Cardiac muscle cell (in vitro differentiated cells and primary cell): ENCODE measurements at places on chromosomes 3 and 15. TPM values are rescaled to one million over a fixed set of nuclear protein-coding genes. Genes with fewer than 3 reads are reported as not detected.

The ACAP2 gene
- polyA plus RNA-seq = 36.2 and 44.3 TPM in 2 replicates

GRCh38 chr15:45827275-45827674, 192.4 kb downstream of the SQOR start:
- peak; percentile 0 for DNase-seq

The C15orf62 gene
- polyA plus RNA-seq = 1.5 and 2.8 TPM in 2 replicates

The CCDC191 gene
- polyA plus RNA-seq = 5.3 and 9.0 TPM in 2 replicates

The ITIH4 gene
- 1.7 and 2.0 TPM in 2 replicates for polyA plus RNA-seq

DNA sequence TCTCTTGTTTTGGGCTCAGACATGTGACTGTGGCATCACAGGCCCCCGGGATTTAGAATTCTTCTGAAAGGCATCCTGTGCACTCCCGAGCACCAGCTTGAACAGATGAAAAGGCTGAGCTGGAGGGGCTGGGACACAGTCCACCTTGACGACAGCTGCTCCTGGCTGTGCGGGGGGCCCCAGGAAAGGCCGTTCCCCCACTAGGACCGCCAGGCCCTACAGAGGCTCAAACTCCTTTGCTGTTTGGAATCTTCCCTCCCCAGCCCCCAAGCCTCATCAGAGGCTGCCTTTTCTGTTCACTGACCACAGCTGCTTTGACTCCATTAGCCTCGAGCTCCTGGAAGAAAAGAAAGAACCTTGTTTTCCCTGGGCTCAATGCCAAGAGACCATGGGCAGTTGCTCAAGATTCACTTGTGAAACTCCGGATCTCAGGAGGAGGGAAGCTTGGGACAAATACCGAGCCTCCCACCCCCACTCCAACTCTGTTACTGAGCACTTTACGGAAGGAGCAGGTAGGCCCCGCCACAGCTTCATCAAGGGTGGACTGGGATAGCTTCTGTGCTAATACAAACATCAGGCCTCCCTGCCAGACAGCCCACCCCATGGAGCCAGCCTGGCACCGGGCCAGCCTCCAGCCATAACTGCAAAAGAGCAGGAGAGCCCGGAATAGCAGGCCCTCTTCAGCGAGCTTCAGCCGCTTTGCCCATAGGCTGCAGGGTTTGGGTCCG, 15.7 kb downstream of the CIDEC start:
- DNase-seq = peak; percentile 87

The GRIP2 gene
- not detected in 2 replicates for polyA plus RNA-seq

DNA sequence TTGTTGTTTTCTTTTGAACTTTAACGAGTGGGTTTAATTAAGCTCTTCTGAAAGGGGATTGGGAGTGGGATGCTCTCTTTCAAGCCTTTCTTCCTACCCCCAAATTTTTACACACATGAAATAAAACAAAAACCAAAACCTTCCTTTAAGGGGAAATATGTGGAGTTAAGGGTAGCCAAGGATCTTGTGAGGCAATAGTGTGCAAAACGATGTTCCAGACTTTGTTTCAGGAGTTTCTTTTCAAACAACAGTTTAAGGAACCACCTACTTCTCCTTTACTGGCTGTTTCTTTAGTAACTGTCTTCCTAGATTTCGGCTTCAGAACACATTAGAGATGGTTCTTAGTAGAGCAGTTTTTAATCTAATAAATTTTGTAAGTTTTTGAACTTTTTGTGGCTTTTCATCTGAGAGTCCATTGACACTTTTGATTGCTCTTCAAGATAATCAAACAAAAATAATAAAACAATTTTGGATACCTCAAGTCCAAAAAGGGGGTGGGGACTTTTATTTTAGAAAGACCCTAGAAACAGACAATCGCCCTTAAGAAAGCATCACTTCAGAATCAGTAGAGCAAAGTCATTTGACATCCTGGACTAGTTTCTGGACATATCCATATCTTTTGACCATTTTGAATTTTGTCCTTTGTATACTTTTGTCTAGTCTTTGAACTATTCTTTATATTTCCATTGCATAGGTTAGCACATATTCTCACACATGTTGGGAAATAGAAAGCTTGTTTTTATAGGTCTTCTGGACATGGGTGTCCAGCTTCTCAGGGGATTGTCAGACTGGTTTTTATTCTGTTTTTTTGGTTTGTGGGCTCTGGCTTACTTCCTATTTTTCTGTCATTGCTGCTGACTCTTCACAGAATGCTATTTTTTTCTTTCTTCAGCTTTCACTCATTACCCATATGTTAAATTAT, 6.0 kb downstream of the DIPK2A start:
- DNase-seq = peak; percentile 63

DNA sequence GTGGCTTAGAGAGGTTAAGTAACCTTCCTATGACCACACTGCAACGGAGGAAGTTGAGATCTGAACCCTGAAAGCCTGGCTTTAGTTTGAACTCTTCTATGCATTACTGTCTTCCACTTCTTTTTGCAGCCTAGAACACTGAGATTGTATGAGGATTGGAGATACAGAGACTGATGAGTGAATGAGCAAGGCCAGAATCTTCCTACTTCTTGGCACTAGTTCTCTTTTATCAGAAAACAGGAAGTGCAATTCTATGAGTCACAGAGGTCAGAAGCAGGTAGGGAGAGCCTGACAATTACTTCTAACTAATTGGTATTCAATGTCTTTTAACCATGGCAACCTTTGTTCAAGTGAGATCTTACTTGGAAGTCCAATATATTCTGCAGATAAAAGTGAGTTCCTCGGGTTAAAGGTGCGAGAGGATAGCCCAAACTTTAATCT, 219.0 kb downstream of the SHQ1 start:
- no peak for DNase-seq

GRCh38 chr3:103644450-103644849, 1209.6 kb downstream of the ZPLD1 start:
- no peak for DNase-seq

The CPLX3 gene
- polyA plus RNA-seq = not detected in 2 replicates

The CHRNA5 gene
- polyA plus RNA-seq = 12.5 and 12.7 TPM in 2 replicates

DNA sequence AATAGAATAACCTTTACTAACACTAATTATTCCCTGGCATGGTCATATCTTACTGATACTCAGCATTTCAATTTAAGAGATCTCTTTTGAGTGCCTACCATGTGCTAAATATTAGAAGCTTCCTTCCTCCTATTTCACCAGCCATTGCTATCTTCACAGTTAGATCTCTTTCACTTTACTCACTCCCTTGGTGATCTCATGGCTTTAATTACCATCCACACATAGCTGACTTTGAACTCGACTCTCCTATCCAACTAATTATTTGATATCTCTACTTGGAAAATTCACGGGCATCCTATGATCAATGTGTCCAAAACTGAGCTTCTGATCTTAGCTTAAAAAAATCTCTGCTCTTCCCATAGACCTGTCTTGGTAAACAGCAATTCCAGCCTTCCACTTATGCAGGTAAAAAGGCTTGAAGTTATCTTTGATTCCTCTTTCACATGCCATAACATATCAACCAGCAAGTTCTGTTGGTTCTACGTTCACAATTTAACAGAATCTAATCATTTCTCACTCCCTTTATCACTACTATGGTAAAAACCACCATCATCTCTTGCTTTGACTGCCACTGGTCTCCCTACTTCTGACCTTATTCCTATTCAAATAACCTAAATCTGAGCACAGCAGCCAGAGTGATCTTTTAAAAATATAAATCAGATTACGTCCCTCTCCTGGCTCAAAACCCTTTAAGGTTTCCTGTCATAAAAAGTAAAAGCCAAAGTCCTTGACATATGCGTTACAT, 41.8 kb downstream of the HLTF start:
- DNase-seq = no peak

DNA sequence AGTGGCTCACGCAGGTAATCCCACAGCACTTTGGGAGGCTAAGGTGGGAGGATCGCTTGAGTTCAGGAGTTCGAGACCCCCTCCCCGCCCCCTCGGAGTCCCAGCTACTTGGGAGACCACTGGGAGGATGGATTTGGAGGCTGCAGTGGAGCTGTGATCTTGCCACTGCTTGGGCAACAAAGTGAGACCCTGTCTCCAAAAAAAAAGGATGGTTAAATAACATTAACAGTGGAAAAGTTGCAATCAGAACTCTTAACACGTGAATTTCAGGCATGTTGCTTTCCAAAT, 1.4 kb upstream of the TMEM87A start:
- DNase-seq = no peak

DNA sequence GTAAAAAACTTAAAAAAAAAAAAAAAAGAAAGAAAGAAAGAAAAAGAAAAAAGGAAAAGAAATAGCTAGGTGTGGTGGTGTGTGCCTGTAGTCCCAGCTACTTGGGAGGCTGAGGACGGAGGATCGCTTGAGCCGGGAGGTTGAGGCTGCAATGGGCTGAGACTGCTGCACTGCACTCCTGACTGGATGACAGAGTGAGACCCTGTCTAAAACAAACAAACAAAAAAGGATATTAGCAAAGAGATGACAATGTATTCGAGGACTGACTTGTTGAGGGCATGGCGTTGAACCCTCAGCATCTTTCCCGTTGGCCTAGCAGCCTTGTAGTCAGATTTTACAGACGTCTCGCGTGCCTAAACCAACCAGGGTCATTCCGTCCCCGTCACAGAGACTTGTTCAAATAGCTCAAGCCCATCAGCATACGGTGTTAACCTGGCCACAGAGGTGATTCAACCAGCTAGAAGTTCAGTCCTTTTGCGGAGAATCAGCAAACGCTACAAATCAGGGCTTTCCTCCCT, 528 bp upstream of the NIT2 start:
- DNase-seq = no peak

- DNase-seq = no peak
Measured at GRCh38 chr15:88428805-88429605, 38.2 kb downstream of the MRPL46 start.

The ARL6 gene
- 8.4 and 12.5 TPM in 2 replicates for polyA plus RNA-seq

DNA sequence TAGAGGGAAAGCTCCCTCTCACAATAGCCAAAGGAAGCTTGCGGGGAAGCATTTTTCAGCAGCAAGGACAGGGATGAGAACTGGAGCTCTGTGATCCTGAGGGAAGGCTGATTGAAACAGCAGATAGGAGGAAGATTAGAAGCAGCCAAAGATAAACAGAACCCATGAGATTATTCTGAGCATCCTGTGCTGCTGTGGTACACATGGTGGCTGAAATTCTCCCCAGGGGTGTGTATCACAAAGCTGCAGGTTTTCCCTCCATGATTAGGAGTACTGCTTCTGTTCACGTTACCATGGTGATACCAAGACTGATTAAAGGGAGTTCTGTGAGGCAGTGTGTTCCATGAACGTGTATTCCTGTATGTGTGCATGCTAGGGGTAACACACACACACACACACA, 30.3 kb upstream of the PSMD6 start:
- DNase-seq = no peak

The SPINT1 gene
- polyA plus RNA-seq = 5.3 TPM in 2 replicates

DNA sequence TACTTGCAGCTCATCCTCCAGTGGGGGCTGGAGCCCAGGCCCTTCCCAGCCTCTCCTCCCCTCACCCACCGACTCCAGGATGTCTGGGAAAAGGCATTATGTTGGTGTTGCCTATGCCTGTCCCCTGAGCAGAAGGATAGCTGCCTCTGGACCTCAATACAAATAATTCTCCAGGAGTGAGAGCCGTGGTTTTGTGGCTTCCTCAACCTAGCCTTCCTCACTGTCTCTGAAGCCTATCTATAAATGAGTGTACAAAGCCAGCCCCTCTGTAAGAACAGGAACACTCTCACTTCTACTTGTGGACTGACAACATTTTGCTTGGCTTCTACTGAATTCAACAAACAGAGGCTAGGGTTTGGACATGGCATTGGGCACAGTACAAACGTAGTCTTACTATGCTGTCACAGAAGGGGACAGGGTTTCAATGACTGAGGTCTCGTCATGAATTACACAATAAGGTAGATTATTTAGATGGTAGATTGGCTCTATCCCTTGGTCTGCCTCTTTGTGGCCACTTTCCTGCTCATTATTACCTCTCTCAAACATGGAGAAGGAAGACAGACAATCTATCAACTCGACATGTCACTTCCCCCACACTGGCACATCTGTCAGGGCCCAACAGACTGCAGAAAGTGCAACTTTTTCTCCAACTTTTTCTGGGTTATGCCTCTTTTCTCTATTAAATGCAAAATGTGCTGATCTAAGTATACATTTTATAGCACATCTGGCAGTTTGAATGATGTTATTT, 82.8 kb upstream of the MEX3B start:
- no peak for DNase-seq
